ENCODE measurements at places on chromosomes 12 and 14. TPM values are rescaled to one million over a fixed set of nuclear protein-coding genes. Genes with fewer than 3 reads are reported as not detected.

DNA sequence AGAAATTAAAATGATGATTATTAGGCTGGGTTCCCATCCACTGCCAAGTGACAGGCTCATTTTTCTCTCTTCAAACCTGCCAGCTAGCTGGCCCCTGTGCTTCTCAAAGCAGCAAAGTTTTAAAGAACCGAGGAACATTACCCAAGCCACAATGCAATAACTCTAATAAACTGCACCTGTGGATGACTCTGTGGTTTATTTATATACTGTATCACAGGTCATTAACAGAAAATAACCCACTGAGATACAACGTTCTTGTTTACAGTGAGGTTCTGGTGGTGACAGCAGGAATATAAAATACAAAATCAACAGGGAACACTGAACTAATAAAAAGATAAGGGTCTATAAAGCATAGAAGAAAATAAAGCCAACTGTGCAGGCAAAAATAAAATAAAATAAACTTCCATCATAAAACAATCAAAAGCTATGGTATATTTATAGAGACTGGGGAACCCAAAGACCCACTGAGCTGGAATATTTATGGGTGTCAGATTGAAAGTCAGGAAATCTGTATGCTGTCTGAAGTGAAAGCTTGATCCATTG, 472.9 kb downstream of the NOVA1 start:
- H3K36me3 ChIP-seq, result no peaks in the 10 kb centered on the region
- peaks cover under 1% of the 10 kb centered on the region for H3K4me1 ChIP-seq
- no peak overlapping the region for H3K4me3 ChIP-seq
- H3K27me3 ChIP-seq, result no peaks in the 10 kb centered on the region

GRCh38 chr12:102957339-102958050, at the start of gene ASCL1:
Gene ASCL1 (plus strand): TSS chr12:102957674. CDS start chr12:102958245, 571 bp downstream.
- DNase-seq, result no peak
- peaks cover 11% of the 10 kb centered on the region for H3K27me3 ChIP-seq
- no peak within 1 kb of the TSS for H3K27ac ChIP-seq
- H3K4me1 ChIP-seq, result peaks cover 3% of the 10 kb centered on the region
- H3K4me3 ChIP-seq, result peak within 1 kb of the TSS; percentile 14
- H3K36me3 ChIP-seq, result no peaks in the 10 kb centered on the region

Gene SLC5A8
- 0.06 TPM for total RNA-seq

Gene KRT80
- total RNA-seq, result 5.0 TPM

DNA sequence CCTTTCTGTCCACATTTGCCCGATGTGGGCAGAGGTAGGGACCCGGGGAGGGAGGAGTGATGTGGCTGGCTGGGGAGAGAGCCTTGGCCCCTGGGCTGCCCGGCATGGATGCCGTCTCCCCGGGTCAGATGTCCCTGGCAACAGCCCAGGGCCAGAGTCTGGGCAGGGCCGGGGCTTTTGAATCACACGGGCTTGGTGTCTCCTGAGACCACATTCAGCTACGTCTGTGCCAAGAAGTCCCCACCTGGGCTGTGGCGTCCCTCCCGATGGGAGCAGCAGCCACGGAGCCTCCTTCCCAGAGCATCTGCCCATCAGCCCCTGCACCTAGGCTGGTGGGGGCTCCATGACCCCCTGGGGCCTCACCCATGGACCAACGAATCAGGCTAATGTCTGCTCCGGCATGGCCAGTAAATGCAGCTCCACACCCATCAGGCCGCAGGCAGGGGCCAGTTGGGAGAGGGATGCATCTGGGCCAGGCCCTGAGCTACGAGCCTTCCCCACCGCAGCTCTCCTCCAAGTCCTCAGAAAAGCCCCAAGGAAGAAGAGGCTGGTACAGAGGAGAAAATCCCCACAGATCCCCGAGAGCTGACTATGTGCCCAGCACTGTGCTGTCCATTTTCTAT, 109.4 kb downstream of the RFLNA start:
- H3K27me3 ChIP-seq, result no peaks in the 10 kb centered on the region
- peaks cover 5% of the 10 kb centered on the region for H3K36me3 ChIP-seq
- no peaks in the 10 kb centered on the region for H3K4me1 ChIP-seq
- H3K27ac ChIP-seq, result no peak overlapping the region

DNA sequence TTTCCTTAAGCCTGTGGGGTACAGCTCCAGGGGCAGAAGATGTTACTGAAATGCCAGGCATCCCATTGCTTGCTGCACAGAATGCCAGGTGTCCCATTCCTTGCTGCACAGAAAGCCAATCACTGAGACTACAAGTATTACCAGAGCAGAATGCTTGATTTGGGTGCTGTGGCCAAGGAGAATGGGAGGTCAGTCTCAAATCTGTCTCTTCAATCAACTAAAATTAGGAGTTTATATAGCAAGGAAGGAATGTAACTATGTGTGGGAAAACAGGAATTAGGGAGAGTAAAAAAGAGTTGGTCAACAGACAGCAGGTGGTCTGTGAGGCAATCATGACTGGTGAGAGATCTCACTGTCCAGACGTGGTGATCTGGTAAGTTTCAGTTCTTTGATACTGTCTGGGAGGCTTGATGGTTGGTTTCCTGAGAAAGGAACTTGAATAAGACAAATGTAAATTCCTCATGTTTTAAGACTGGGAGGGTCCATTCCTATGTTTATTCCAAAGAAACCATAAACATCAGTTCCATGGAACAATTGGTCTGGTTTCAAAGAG, 31.2 kb upstream of the VASH1 start:
- no peak overlapping the region for H3K4me3 ChIP-seq
- DNase-seq, result no peak

Gene RBP5
- 0.73 TPM for total RNA-seq
